ENCODE measurements at places on chromosomes 7 and 10.
A peak's percentile ranks its signal among the peaks of the same experiment; 100 is the strongest.

DNA sequence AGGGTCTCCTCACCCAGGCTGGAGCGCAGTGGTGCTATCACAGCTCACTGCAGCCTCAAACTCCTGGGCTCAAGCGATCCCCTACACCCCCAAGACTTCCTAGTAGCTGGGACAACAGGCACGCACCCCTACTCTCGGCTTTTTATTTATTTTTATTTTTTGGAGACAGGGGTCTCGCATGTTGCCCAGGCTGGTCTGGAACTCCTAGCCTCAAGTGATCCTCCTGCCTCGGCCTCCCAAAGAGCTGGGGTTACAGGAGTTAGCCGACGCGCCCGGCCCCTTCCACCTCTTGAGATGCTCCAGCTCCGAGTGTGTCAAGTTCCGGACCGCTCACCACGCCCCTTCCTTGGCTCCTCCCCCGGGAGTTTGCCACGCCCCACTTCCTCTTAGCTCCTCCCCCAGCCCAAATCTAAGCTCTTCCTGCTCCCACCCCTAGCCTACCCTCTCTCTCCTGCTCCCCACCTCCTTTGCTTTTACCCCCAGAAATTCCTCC, 6.3 kb downstream of the NAT16 start:
- peak; percentile 73 for DNase-seq

DNA sequence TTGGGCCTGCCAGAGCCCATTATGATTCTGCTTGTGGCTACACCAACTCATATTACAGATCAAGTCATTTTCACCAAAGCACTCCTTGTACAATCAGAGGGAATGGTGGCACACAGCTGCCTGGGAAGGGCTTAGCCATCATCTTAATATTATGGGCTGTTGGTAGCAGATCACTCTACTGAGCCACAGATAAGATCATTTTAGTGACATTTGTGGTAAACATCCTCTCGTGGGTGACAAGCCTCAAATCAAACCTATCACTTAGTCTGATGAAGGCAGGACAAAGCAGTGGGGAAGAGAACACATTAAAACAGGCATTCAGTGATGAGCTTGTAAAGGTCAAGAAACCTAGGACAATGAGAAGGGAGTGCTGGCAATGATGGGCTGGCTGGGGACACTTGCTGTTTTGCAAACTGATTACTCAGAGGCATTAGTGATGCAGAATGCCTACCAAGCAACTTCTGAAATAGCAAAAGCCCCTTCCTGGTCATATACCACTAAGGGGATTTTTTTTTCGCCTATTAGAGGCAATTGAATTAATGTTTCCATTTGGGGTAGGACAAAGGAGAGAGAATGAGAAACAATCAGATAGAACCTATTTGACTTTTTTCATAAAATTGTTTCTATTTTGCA, 137.5 kb upstream of the WDR11 start:
- DNase-seq, result no peak

GRCh38 chr7:1176891-1177373, 16.9 kb upstream of the ZFAND2A start:
- DNase-seq, result peak; percentile 79

DNA sequence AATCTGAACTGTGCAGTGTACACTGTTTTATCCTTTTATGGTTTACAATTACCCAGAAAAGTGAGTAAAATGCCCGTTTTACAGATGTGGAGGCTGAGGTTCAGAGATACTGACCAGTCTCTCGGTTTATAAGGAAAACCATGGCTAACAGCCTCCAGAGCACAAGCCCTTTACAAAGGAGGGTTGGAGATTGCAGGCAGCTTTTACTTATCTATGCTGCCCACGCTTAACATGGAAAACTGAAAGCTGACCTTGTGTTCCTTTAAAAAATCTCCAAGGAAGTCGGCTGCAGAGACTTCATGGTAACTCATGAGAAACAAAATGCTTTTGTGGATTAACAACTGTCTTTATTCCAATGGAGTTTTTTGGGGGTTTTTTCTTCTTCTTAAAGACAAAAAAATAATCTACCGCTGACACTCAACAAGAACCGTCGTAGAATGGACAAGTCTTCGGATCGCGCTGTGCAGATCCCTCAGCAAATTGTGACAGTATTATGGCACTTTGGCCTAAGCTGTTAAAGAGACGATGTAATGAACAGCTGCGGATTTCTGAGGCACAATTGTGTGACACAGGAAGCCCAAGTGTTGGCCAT, 654 bp upstream of the SLF2 start:
- no peak for DNase-seq

DNA sequence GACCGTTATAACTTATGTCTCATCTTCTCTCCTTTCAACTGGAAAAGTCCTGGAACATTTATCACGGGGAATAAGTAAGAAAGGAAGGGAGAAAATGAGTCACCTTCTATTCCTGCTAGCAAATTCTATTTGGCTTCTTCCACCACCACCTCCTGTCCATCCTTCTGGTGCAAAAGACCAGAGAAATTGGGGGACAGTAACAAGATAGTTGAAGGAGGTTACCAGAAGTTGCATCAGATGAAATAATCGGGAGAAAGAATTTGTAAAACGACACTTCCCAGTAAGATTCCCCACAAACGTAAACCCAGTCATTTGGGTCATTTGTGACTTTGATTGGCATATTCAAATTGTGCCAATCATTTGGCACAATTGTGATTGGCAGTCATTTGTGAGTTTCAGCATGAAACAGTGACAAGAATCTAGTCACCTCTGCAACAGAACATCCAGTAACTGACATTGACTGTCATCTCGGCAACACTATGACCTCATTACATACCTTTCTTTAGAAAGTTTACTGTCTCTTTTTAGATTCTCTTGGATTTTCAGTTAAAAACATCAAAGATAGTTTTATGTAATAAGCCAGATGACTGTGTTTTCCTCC, 51.3 kb upstream of the PIK3CG start:
- no peak for DNase-seq

DNA sequence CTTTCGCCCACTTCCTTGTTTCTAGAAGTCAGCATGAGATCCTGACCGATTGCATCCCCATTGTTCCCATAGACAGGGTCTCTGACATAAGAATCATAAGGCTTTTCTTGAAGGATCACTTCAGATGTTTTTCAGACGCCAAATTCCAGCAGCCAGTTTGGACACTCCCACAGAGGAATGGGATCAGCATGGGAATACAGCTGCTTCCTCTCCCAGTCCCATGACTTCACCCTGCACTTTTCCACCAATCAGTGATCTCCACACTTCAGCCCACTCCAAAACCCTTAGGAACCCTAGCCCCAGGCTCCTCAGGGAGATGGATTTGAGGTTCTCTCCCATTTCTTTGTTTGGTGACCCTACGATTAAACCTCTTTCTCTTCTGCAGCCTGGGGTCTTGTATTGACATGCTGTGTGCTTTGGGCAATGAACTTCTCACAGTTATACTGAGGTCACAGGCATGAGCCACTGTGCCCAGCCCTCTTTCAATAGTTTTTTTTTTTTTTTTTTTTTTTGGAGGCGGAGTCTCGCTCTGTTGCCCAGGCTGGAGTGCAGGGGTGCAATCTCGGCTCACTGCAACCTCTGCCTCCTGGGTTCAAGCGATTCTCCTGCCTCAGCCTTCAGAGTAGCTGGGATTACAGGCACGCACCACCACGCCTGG, 52.8 kb upstream of the CHST3 start:
- no peak for DNase-seq

GRCh38 chr7:33903791-33904680, 1.3 kb upstream of the BMPER start:
- no peak for DNase-seq

GRCh38 chr7:16847381-16847860, 34.4 kb downstream of the AGR3 start:
- DNase-seq, result no peak

- peak; percentile 30 for DNase-seq
Observed at GRCh38 chr7:118288098-118288497, 63.6 kb downstream of the ANKRD7 start.

- DNase-seq, result no peak
Observed at GRCh38 chr7:105638902-105639495, 57.7 kb upstream of the EFCAB10 start.

All from GM12865 (cell line).